ENCODE measurements at places on chromosomes 12 and 14.

GRCh38 chr12:1916371-1917171 is 1.9 kb downstream of the CACNA2D4 start:
- no peak for DNase-seq

- DNase-seq, result no peak
Observed at GRCh38 chr14:56795284-56795622, 15.0 kb downstream of the OTX2 start.

GRCh38 chr12:67222302-67222701 is 46.9 kb upstream of the CAND1 start:
- no peak for DNase-seq

DNA sequence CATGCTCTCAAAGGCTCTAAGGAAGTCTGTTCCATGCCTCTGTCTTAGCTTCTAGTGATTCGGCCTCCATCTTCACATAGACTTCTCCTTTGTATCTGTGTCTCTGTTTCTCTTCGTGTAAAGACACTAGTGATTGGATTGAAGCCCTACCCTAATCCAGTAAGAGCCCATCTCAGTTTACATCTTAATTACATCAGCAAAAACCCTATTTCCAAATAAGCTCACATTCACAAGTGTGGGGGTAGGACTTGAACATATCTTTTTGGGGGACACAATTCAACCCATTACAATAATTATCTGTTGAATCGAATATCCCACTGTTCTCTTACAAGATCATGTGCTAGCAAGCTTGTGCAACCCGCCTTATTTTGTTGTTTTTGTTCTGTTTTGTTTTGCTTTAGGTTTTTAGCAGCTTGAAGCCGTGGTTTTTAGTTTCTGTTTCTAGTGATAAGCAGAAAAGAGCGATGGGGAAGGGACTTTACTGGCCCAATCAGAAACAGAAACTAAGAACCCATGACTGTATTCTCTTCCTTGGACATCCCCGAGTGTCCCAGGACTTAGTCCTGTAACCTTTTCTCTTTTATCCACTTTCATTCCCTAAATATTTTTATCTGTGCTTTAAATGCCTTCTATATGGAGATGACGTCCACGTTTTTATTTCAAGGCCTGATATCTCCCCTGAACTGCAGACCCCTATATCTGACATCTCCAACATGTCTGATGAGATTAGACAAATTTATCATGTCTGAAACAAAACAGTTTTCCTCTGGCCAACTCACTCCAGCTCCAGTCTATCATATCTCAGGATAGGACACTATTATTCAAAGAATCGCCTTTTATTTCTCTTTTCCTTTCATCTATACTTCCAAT is 353.0 kb downstream of the CCDC91 start:
- DNase-seq, result no peak

- no peak for DNase-seq
Observed at GRCh38 chr12:122023339-122024131, 1.9 kb downstream of the BCL7A start.

- DNase-seq, result no peak
Observed at GRCh38 chr12:4036671-4037271, 163.6 kb upstream of the PARP11 start.

GRCh38 chr12:91617818-91618217 is 435.2 kb upstream of the DCN start:
- no peak for DNase-seq

- DNase-seq, result no peak
Observed at GRCh38 chr14:70724944-70725343, 83.2 kb downstream of the TTC9 start.

Data from activated CD4-positive, CD25-positive, alpha-beta regulatory T cell (primary cell).